ENCODE measurements at places on chromosomes 7 and 10.

DNA sequence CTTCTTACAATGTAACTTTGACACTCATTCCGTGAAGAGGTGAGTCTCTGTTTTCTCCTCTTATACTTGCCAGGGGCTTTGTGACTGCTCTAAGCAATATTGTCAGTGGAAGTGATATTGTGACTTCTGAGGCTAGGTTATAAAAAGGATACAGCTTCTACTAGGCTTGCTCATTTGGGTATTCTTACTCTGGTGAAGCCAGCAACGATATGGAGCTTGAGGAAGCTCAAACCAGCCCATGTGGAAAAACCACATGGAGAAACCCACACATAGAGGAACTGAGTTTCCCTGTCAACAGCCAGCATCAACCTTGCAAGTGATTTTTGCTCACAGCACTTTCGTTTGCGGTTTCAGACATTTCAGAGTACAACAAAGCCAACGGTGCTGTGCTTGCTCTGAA lies 149.6 kb upstream of the SEMA3E start:
- DNase-seq, result no peak

- no peak for DNase-seq
These were observed 23.3 kb upstream of the GPR22 start for GRCh38 chr7:107446531-107446930.

DNA sequence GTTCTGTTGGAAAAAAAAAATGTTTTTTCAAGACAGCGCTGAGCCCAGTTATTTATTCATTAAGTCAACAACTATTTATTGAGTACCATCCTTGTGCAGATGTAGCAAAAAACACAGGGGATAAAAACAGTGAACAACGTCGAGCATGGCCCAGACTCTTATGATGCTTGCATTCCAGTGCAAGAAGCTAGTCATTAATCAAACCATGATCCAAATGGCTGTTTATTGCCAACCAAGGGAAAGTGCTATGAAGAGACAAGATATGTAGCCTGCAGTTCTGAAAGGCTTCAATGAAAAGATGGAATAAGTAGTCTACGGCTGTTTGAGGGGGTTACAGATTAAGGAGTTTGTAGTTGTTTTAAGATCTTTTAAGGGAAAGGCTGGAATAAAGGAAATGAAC lies 262.3 kb downstream of the NEBL start:
- no peak for DNase-seq

GRCh38 chr10:51886438-51887068 lies 187.2 kb upstream of the CSTF2T start:
- no peak for DNase-seq

- DNase-seq, result no peak
These were observed 312.0 kb upstream of the ZMIZ1 start for GRCh38 chr10:78756604-78757343.

GRCh38 chr7:74254858-74255379 lies 720 bp upstream of the RFC2 start:
- DNase-seq, result no peak

DNA sequence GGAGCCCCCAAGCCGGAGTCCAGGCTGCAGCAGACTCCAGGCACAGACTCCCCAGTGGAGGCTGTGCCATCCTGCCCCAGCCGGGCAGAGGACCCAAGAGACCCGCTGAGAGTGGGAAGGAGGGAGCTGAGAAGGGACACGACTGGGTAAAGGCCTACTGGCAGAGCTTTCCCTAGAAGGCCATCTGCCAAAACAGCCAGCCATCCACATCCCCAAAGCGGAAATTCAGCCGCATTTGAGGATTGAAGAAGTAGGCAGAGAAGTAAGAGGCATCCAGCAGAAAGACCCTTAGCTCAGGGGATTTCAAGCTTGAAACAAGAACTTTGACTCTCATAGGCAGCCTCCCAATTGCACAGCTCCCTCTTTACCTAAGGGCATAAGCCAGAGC lies 857 bp downstream of the CPXM2 start:
- no peak for DNase-seq

DNA sequence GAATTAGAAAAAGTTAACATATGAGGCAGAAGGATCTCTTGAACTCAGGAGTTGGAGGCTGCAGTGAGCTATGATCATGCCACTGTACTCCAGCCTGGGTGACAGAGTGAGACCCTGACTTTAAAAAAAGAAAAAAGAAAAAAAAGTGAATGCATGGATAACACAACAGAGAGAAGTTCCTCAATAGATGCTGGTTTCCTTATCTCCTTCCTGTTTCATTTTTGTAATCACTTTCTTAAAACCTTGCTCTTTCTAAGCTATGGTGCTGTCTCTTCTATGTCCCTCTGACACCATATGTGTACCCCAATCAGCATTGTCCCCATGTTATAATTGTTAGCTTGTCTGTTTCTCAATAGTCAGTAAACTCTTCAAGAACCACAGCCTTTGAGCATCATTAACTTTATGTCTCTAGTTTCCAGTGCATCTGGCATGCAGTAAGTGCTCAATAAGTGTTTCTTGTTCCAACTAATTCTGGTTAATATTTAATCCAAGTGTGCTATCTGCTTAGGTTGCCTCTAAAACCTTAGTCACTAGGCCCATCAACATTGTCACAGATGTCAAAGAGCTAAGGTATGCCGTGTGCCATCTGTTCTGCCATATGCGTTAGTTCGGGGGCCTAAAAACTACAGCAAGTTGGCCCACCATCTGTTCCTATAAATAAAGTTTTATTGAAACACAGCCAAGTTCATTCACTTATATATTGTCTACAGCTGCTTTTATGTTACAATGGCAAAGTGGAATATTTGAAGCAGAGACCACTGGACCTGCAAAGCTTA lies 36.2 kb downstream of the MPP7 start:
- no peak for DNase-seq

DNA sequence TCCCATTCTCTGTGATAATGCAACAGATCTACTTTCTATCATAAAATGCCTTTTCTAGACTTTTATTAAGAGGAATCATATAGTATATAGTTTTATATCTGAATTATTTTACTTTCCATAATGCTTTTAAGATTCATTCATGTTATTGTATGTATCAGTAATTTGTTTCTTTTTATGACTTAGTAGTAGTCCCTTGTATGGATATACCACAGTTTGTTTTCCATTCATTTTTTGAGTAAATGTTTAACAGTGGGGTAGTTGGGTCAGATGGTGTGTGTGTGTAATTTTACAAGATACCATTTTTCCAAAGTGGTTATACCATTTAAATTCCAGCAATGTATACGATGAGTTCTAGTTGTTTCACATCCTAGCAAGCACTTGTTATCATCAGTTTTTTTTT lies 10.4 kb downstream of the PIK3CG start:
- DNase-seq, result no peak

- DNase-seq, result no peak
These were observed 96.4 kb upstream of the ZMIZ1 start for GRCh38 chr10:78972160-78972946.

DNA sequence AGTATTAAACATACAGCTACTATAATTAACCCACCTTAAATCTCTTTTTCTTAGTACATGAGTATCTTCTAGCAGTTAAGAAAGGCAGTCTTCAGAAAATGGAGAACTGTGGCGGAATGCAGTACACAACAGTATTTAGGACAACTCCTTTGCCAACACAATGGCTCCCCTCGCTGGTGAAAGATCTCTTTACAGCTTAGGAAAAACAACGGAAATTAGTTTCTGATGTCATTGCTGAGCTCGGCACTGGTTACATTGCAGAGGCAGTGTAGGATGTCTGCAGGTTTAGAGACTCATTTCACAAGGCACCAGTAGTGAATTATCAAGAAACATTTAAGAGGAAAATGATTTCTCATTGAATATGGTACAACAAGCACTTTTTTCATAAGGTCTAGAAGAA lies 43.4 kb downstream of the GLRX3 start:
- peak; percentile 27 for DNase-seq

DNA sequence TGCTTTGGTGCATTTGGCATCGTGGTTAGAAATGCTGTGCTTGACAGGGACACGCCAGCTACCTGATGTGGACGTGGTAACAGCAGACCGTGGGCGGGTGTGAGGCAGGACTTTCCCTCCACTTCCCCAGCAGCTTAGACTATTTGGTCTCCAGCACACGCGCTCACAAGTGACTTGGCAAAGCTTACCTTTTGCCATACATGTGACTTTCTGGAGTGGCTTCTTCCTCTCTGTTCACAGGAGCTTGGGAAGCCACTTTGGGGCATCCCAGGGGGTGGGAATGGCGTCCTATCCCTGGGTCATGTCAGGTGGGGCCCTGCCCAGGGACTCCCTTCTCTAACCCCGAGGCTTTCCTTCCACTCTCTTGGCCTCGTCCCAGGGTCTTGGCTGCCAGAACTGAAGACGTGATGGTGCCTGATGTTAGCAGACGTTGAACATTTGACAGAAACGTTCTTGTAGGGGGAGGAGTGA lies 228.7 kb upstream of the KLF6 start:
- DNase-seq, result no peak

GRCh38 chr7:132019703-132020102 lies 463.3 kb upstream of the PODXL start:
- no peak for DNase-seq

DNA sequence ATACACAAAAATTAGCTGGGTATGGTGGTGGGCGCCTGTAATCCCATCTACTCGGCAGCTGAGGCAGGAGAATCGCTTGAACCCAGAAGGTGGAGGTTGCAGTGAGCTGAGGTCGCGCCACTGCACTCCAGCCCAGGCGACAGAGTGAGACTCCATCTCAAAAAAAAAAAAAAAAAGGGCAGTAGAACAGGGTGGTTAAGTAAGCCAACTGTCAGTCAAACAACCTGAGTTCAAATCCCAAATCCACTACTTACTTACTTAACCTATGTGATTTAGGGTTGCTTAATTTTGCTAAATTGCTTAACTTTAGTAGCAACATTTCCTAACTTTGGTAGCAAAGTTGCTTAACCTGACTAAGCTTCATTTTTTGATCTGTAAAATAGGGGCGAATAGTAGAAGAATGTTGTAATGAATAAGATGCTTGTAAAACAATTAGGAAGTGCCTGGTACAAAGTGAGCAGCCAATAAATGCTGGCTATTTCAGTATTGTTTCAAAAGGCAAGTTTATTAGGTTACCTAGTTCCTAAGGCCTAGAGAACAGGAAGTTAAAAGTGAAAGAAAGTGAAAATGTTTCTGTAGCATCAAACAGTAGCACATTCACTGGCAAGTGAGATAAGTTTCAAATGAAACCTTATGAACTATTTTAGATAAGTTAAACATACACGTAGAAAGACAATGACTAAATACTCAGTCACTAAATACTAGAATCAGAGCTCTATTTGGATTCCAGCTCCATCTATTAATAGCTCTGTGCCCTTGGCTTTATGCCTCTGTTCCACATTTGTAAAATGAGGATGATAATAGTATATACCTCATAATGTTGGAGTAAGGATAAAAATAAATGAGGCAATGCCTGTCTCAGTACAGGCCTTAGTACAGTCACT lies 64.3 kb downstream of the HOXA1 start:
- DNase-seq, result no peak

DNA sequence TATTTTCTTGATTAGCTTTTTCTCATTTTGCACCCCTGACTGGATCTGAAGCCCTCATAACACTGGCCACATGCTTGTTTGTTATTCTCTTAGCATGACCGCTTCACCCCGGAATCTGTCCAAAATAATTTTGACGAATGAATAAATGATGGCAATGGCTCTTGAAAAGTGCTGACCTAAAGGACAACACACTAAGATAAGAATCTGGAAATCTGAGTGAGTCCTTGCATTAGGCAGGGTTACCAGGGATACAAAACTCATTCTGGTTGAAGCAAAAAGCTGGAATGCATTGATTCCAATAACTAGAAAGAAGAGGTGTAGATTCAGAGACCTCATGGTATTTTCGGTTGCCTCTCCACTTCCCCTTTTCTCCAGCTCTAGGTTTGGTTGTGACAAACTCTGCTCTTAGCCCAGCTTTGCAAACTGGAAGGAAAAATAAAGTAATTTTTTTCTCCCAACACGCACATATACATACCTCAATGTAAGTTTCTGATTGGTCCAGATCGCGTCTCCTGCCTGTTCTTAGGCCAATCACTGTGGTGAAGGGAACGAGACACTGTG lies 157.4 kb downstream of the SKIDA1 start:
- DNase-seq, result no peak

DNA sequence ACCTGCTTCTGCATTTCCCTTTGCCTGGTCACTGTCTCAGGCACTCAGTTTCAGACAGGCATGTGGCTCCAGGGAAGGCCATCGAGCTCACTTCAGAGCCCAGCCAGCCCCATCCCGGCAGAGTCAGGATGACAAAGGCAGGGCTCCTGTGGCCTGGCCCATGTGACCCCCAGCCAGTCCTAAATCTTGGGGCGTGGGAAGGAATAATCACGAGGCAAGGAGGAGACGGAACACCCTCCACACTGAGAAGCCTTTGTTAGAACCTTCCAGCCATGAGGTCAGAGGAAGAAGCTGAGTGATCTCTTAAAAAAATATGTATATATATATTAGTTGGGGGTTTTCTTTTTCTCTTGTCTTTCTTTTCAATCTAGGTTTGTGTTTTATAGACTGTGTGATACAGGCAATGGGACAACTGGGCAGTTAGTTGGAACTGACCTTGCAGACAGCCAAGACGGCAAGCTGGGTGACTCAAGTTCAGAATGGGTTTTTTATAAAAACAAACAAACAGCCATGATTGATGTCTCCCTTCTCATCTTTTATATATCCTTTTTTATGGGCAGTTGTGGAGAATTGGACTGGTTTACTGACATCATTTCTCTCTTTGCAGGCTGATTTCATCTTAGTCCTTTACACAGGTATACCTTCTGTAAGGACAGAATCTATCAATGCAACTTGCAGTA lies 60.8 kb downstream of the CHN2 start:
- DNase-seq, result no peak

GRCh38 chr10:91864744-91865143 lies 44.5 kb downstream of the FGFBP3 start:
- no peak for DNase-seq

GRCh38 chr10:133457100-133457841 lies 3.5 kb downstream of the SCART1 start:
- no peak for DNase-seq

GRCh38 chr7:144384071-144384470 lies 19.4 kb downstream of the NOBOX start:
- no peak for DNase-seq

GRCh38 chr10:22086730-22087401 lies 83.3 kb upstream of the DNAJC1 start:
- DNase-seq, result no peak

DNA sequence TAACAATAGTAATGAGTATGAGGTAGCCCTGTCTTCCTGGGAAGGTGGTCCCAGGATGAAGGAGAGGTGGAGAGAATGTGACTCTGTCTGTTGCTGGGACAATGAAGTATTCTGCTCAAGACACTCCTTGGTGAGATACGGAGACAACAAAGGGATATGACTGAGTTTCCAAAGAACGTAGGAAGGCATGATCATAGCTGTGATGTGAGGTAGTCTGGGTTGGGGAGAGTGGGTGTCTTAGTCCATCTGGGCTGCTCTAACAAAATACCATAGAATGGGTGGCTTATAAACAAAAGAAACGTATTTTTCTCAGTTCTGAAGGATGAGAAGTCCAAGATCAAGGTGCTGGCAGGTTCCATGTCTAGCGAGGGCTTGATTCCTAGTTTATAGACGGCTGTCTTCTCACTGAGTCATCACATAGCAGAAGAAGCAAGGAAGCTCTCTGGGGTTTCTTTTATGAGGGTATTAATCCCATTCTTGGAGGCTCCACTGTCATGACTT lies 84.9 kb upstream of the RHOBTB1 start:
- no peak for DNase-seq
